Activated CD8-positive, alpha-beta memory T cell treated with anti-CD3 and anti-CD28 coated beads for 1 hour (primary cell): ENCODE measurements at places on chromosomes 12 and 14.

GRCh38 chr12:119681111-119681510 lies 13.2 kb downstream of the PRKAB1 start:
- no peak for DNase-seq

DNA sequence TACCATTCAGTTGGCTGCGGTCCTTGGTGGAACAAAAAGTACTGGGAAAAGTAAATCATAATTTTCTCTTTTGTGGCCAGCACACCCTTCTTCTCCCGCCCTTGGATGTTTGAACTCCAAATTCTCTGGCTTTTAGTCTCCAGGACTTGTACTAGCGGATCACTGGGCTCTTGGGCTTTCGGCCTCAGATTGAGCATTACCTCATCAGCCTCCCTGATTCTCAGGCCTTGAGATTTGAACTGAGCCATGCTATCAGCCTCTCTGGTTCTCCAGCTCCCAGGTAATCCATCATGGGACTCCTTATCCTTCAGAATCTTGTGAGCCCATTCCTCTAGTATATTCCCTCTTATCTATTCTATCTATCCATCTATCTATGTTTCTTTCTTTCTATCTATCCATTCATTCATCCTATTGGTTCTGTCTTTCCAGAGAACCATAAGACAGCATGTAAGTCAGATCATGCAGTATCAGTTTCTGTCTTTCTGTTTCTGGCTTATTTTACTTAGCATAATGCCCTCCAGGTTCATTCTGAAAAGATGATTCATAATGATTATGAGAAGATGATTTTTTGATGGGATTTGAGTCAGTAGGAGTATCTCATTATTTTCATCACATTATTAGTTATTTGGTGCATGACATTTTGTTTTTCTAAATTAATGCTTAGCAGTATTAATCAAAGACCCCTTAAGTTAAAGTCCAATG lies 814.9 kb downstream of the LRFN5 start:
- no peak for DNase-seq

DNA sequence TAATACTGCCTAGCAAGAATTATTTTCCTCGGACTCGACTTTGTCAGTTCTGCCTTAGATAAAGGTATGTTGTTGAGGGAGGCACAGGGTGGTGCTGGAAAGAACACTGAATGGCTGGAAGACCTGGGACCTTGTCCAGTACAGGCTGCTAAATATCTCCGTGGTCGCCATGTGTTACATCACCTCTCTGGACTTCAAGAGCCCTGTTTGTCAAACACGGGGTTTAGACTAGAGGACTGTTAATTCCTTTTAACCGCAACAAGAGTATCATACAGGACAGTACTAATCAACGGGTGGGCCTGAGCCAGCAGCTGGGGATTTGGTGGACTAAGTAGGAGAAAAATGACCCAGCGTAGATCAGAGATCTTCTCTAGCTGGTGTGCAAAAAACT lies 476.3 kb downstream of the LRIG3 start:
- DNase-seq, result no peak

DNA sequence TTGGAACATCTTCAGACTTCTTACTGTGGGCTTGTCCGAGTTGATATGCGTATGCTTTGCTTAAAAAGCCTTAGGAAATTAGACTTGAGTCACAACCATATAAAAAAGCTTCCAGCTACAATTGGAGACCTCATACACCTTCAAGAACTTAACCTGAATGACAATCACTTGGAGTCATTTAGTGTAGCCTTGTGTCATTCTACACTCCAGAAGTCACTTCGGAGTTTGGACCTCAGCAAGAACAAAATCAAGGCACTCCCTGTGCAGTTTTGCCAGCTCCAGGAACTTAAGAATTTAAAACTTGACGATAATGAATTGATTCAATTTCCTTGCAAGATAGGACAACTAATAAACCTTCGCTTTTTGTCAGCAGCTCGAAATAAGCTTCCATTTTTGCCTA lies 8.8 kb downstream of the LRR1 start:
- DNase-seq, result no peak

GRCh38 chr12:17108877-17109541 lies 503.0 kb upstream of the LMO3 start:
- no peak for DNase-seq

- no peak for DNase-seq
These were observed 136.5 kb downstream of the TGFB3 start for GRCh38 chr14:75845136-75845804.

GRCh38 chr14:59055439-59056045 lies 132.9 kb upstream of the DAAM1 start:
- no peak for DNase-seq

DNA sequence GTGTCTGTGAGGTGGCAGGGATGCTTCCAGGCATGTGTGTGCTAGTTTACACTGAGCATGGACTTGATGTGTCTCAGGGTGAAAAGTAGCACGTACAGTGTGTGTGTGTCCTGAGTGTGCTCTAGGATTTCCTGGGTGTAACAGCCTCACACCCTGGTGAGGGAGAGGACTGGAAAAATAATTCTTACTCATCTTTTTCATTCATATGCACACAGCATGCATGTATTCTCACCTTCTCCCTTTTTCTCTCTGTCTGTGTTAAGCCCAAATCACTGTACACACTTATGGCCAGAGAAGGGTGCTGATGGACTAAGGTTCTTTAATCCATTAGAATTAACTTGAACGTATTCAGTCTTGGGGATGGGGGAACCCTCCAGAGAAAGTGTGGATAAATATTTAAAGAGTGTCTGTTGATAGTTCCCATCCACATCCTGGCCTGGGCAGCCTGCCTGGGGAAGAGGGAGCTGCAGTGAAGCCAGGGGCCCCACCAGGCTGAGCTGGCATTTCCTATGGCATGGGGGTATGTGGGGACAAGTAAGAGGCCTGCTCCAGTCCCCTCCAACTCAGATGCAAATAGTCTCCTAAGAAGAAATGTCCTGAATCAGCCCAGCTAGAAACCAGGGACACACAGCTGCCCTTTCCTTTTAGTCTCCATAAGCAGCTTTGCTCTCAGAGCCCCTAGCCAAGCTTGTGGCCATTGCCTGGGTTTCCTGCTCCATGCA lies 1.1 kb upstream of the HOXC8 start:
- no peak for DNase-seq

DNA sequence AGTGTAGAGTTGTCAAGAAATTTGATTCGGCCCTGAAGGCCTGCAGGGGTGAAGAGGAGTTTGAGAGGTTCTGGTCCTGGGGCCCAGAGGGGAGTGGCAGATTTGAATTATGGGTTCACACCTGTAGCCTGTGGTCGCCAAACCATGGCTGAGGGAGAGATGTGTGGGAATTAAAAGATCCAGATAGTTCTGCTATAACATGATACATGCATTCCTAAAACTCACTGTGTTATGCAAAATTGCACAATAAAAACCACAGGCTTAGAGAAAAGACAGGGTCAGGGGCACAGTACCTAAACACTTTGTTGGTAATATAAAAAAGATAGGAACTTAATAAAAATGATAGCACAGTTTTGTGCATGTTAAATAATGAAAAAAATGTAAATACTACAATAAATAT lies 106.2 kb downstream of the TMEM30B start:
- no peak for DNase-seq

GRCh38 chr14:92122351-92122677 lies 545 bp downstream of the CPSF2 start:
- DNase-seq, result no peak

DNA sequence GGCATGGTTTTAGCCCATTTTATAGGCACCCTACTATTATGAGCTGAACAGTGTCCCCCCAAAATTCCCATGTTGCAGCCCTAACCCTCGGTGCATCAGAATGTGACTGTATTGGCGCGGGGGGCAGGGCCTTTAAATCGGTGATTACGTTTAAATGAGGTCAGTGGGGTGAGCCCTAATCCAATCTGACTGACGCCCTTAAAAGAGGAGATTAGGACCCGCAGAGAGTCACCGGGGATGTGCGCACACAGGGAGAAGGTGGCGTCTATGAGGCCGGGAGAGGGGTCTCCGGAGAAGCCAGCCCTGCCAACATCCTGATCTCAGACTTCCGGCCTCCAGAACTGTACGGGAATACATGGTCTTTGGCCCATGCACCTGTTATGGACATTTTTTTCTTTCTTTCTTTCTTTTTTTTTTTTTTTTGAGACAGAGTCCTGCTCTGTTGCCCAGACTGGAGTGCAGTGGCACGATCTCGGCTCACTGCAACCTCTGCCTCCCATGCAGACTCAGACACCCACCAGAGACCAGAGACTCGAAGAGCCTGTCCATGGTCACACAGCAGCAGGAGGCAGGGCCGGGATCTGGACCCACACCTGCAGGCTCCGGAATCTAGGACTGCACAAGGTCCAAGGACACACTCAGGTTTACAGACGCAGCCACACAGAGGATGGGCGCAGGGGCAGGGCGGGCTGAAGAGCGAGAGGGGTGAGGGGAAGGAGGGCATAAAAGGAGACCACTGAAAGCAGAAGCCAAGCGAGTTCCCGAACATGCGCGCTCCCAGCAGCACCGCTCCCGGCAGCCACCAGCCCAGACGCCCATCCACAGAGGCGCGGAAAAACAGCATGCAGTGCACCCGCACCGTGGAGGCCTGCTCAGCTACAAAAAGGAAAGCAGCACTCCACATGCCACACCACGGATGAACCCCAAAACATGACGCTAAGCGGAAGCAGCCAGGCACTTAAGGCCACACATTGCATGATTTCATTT lies 19.0 kb downstream of the SCARB1 start:
- DNase-seq, result no peak

- DNase-seq, result no peak
These were observed 54.5 kb downstream of the CRACR2A start for GRCh38 chr12:3698218-3698974.
